ENCODE measurements at places on chromosomes 5 and 9.

DNA sequence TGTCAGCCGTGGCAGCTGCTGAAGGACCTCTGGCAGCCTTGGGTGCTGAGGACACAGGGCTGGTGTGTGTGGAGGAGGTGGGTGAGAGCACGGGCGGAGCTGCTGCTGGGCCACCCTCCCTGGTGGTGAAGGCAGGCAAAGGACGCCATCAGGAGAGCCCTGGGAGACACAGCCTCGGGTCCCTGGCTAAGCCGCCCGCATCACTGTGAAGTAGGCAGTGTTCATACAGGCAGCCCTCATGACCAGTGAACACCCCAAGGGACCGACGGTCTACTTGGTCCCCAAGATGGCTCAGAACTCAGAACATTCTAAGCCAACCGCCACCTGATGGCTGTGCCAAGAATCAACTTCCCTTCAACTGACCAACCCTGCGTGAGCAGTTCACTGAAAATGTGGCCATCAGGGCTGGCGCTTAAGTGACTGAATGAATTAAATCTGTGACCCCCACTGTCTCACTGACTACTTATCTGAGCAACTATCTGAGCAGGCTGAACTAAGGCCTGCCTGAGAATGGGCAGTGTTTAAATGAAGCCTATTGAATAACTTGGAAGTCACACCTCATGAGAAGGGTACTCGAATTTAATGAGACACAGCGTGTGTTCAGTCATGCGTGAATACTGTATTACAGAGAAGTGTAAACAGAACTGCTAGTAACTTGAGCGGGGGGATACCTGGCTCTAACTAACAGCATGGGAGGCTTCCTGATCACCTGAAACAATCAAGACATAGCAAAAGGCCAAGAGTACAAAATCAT, 54.7 kb upstream of the SIMC1 start:
- DNase-seq: no peak

DNA sequence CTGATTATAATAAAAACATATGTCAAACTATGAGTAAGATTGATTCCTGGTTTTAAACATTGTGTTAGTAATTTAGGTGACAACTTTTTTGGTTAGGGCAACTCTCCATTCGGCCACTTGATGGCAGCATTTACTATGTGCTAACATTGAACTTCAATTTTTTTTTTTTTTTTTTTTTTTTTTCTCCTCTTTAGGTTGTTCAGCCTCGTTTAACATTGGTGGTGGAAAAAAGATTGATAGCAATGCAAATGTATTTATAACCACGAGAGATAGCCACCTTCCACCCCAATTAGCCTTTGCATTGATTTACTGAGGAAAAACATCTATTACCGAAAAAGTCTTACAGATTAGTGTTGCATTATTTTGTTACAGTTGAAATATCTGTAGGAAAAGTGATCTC, 159.1 kb downstream of the CSNK1G3 start:
- DNase-seq: peak; percentile 91

DNA sequence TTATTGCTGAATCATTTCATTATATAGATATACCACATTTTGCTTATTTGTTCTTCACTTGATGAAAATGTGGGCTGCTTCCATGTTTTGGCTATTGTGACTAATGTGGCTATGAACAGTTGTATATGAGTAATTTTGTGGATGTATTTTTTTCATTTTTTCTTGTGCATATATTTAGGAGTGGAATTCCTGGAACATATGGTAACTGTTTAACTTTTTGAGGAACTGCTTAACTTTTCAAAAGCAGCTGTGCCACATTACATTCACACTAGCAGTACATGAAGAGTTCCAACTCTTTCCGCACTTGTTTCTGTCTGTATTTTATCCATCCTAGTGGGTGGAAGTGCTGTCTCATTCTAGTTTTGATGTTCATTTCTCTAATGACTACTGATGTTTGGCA, 67.8 kb downstream of the JAK2 start:
- no peak for DNase-seq

- DNase-seq: no peak
Observed at GRCh38 chr5:147442224-147442623, 67.6 kb downstream of the DPYSL3 start.

DNA sequence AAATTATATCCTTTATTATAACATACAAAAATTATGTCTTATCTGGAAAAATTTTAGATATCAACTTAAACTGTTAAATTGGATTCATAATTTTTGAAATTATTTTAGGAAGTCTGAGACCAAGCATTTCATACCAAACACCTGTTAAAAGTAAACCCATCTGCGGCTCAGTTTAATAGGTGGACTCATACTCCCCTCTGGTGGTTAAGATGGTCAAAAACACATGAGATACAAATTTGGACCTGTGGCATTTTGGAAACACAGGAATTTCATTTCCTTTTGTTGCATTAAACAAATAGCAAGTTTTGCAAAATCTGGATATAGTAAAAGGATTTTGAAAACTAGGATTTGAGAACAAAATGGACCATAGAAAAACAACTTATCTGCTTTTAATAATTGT, 53.7 kb downstream of the RGMB start:
- peak; percentile 72 for DNase-seq

- DNase-seq: no peak
Observed at GRCh38 chr9:13809401-13809800, 504.5 kb downstream of the NFIB start.

DNA sequence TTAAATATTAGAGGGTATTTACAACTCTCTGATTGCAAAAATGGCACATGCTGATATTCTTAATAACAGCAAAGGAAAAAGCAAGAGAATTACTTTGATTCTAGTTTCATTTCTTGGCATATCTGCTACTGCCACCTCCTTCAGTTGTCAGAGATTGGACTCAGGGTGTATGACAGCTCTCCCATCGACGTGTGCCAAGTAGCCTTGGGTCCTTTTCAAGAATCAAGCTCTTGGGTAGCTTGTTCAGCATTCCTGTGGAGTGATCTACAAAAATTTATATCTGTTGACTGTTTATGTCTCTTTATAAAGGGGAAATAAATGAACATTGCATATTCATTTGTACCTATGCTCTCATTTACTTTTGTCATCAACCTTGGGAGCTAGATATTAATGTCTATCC, 315.6 kb downstream of the PRR16 start:
- DNase-seq: no peak

DNA sequence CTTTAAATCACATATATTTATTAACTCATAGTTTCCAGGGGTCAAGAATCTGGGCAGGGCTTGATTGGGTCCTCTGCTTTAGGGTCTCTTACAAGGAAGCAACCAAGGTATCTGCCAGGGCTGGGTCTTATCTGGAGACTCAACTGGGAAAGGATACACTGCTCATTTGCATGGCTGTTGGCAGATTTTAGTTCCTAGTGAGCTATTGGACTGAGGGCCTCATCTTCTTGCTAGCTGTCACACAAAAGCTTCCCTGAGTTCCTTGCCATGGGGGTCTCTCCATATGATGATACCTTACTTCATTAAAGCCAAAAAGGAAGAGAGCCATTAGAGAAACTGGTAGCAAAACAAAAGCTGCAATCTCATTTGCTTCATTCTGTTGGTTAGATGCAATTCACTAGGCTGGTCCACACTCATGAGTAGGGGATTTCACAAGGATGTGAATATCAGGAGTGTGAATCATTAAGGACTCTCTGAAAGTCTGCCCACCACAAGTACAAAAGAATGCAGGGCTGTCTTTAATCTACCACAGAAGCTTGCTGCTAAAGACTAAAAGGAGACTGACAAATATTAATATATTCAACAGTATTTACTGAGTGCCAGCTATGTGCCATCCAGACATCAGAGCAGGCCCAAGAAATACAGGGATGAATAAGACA, 42.0 kb upstream of the TIMD4 start:
- DNase-seq: no peak

GRCh38 chr5:8601831-8602354, 732.9 kb downstream of the MTRR start:
- no peak for DNase-seq

DNA sequence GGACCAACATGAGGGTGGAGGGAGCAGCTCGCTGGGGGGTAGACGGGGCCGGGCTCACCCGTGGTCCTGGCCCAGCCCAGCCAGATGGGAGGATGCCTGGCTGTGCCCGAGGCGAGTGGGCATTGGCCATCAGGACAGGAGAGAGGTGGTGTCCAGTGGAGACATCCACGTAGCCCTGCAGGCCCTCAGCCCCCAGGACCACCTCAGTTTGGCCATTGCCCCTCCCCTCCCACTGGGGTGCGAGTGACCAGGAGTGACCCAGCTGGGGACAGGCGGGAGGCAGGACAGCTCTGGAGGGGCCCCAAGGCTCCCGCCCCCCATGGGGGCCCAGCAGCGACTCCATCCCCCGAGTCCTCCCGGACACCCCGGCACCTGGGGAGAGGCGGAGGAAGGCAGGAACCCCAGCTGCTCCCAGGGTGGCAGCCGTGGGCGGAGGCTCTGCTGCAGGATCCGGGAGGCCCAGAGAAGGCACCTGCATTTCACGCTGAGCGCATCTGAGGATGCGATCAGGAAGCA, 8.3 kb downstream of the NOXA1 start:
- DNase-seq: no peak

DNA sequence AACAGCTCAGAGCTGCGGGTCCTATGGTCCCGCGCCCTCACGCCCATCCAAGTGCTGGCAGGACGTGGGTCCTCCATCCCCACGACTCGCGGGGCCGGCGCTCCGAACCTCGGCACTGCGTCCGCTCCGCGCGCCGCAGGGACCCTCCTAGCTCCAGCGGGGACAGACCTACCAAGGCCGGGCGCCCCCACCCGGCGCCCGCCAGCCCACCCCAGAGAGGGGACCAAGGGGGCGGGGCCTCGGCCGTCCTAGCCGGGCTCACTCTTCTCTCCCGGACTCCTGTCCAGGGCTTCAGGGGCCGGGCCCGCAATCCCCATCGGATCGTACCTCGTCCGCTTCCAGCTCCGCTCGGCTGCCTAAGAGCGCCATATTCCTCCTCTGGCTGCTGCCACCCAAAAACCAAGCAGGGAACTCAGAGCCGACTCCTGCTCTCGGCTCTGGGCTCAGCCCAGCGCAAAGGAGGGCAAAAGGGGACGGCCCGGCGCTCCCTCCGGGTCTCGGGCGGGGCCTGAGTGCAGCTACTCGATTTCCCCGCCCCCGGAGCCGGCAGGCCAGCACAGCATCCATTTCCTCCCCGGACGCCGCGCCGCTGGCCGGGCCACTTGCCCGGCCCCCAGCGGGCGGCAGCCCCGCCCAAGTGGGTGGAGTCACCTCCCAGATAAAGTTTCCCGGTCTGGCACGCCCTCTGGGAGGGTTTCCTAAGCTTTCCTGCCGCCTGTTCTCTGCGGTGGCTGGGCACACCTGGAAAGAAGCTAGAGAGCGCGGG, at the start of gene TTC39B:
Gene TTC39B, minus strand, starts transcription at position 460 of the 766 bp plus-strand sequence. Its CDS starts 91 bp downstream, at position 369.
- DNase-seq: peak; percentile 85

- no peak for DNase-seq
Observed at GRCh38 chr5:174453690-174454089, 270.7 kb upstream of the MSX2 start.

GRCh38 chr5:124746916-124747790, 714 bp upstream of the ZNF608 start:
- peak; percentile 93 for DNase-seq

- DNase-seq: no peak
Observed at GRCh38 chr9:123049589-123050222, 16.2 kb downstream of the GPR21 start.

GRCh38 chr9:8633784-8634183, 834.2 kb upstream of the DMAC1 start:
- no peak for DNase-seq

DNA sequence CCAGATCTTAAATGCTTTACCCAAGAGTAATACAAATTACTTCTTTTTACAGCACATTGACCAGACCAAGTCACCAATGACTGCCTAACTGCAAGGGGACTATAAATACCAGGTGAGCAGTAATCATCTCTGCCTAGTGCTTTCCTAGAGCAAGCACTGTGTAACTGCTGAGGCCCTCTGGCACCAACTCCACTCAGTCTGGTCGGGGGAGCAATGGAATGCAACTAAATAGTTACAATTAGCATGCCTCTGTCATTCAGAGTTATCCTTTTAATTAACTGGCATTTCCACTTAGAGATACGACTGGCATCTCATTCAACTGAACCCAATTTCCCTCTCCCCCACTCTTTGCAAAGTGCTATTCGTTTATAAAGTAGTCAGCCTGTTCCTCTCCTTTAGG, 1309.1 kb upstream of the DMAC1 start:
- no peak for DNase-seq

DNA sequence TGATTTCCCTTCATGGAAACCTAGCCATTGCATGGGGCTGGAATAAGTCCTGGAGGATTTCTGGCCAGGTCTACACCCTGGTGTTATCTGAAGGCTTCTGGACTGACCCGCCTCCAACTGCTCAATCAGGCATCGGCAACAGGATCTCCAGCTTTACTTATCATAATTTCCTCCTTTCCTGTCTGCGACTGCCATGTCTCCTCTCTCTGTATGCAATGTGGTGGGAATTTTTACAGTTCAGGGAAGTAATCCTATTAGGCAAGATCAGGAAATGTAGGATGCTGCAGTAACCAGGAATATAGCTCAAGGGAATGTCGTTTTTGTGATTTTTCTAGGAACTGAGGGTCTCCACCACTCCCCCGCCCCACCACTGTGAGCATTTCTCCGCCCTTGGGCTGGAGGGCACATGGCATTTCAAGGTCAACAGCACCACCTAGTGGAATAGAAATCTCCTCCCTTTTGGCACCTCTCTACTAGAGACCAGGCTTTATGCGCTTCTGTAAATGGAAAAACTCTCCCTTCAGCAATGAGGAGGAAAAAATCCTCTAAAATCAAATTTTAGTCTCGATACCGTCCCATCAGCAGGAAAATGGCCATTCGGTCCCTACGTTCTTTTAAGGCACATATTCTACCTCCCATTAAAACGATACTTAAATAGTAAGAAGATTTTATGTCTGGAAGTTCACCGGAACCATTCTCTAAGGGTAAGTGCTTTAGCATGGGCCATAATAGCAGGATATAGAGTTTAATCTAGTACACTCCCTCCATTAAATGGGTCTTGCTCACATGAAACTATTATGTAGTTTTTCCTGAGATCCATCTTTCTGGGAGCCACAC, 93.0 kb downstream of the YTHDC2 start:
- peak; percentile 90 for DNase-seq

- DNase-seq: peak; percentile 87
Observed at GRCh38 chr5:154038261-154038706, 426 bp downstream of the FAM114A2 start.

- DNase-seq: no peak
Observed at GRCh38 chr5:114265432-114266060, 96.3 kb upstream of the KCNN2 start.
